ENCODE measurements at places on chromosomes 1 and 21. TPM values are rescaled to one million over a fixed set of nuclear protein-coding genes. Genes with fewer than 3 reads are reported as not detected.

The NCAM2 gene
- total RNA-seq = 0.12 TPM

The RBM11 gene
- not detected for total RNA-seq

The CYP2J2 gene
- total RNA-seq = 1.2 TPM

The PTPN22 gene
- total RNA-seq = 0.59 TPM

The HUNK gene
- 0.48 TPM for total RNA-seq

The CA6 gene
- total RNA-seq = not detected

The C8A gene
- not detected for total RNA-seq

The CIART gene
- total RNA-seq = 12.0 TPM

The ESRRG gene
- under 0.01 TPM for total RNA-seq

The TLR5 gene
- 0.20 TPM for total RNA-seq

The FNDC5 gene
- 0.48 TPM for total RNA-seq

The UBASH3A gene
- total RNA-seq = not detected

Measured in RPMI7951 (cell line).